Naive thymus-derived CD4-positive, alpha-beta T cell (primary cell): ENCODE measurements at places on chromosomes 3 and 15. TPM values are rescaled to one million over a fixed set of nuclear protein-coding genes. Genes with fewer than 3 reads are reported as not detected.

GRCh38 chr3:50840983-50841489, 166.3 kb downstream of the DOCK3 start:
- H3K36me3 ChIP-seq = no peaks in the 10 kb centered on the region
- no peak for DNase-seq
- no peaks in the 10 kb centered on the region for H3K4me1 ChIP-seq
- no peak overlapping the region for H3K27ac ChIP-seq

- H3K27ac ChIP-seq = peak overlapping the region; percentile 44
- no peak overlapping the region for H3K4me3 ChIP-seq
- H3K36me3 ChIP-seq = no peaks in the 10 kb centered on the region
- peaks cover 83% of the 10 kb centered on the region for H3K4me1 ChIP-seq
- H3K27me3 ChIP-seq = no peaks in the 10 kb centered on the region
- DNase-seq = no peak
Observed at GRCh38 chr15:63198371-63199250, 9.2 kb downstream of the RAB8B start.

Gene DAZL
- total RNA-seq = not detected

Gene GAP43
- not detected for total RNA-seq

Gene LRRC2
- total RNA-seq = 0.32 TPM

Gene CCR3
- total RNA-seq = not detected
